ENCODE measurements at places on chromosomes 7 and 10.
A peak's percentile ranks its signal among the peaks of the same experiment; 100 is the strongest.

DNA sequence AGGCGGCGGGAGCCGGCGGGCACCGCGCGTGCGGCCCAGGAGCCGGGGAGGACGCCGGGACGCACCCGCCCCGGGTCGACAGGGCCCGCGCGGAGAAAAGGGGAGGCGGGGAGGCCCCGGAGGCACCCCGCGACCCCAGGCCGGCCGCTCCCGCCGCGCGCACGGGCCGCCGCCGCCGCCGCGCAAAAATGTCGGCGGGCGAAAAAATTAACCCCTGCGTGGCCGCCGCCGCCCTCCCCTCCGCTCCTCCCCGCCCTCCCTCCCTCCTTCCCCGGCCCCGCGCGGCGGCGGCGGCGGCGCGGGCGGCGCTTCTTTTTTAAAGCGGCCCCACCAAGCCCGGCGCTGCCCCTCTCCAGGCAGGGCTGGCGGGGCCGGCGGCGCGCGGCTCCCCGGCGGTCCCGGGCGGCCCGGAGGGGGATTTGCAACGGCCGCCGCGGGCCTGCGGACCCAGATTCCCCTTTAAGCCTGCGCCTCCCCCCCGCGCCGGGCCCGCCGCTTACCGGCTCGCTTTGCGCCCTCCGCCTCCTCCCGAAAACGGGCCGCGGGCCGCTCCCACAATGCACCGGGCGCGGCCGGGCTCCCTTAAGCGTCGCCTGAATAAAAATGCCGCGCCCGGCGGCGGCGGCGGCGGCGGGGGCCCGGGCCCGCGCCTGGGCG lies 465 bp downstream of the SEPHS1 start:
- DNase-seq = peak; percentile 86

GRCh38 chr10:8112230-8112905 lies 57.9 kb downstream of the GATA3 start:
- DNase-seq = no peak

- peak; percentile 25 for DNase-seq
These were observed 918 bp downstream of the NET1 start for GRCh38 chr10:5413012-5413938.

- no peak for DNase-seq
These were observed 425.9 kb downstream of the LRMDA start for GRCh38 chr10:75857269-75857846.

DNA sequence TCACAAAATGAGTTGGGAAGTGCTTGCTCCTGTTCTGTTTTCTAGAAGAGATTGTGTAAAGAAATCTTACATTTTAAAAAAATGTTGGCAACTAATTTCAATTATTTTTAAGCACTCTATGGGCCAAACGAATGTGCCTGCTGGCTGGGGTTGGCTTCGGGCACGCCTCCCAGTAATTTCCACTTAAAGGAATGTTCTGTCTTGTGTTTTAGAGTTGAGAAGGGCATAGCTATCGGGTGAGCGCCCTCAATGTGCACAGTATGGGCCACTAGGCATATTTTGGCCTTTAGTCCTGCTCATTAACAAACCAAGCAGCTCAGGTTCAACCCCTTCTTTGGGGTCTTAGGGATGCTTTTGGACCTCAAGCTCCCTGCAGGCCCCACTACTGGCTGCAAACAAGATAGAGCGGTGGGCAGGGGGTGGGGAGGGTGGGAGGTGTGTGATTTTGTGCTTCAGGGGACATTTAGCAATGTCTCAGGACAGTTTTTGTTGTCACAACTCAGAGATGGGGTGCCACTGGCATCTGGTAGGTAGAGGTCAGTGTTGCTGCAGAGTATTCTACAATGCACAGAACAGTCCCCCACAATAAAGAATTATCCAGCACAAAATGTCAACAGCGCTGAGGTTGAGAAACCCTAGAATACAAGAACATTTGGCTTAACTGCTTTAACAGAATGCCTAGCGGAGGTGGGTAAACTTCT lies 40.7 kb downstream of the TACC2 start:
- DNase-seq = no peak

- no peak for DNase-seq
These were observed 34.5 kb downstream of the LHPP start for GRCh38 chr10:124496150-124496549.

- DNase-seq = no peak
These were observed 11.4 kb upstream of the PRF1 start for GRCh38 chr10:70613941-70614340.

GRCh38 chr10:102287538-102287937 lies 42.2 kb downstream of the GBF1 start:
- no peak for DNase-seq

GRCh38 chr7:270351-270983 lies 19.5 kb upstream of the FOXL3 start:
- no peak for DNase-seq

- DNase-seq = no peak
These were observed 22.5 kb upstream of the MYL7 start for GRCh38 chr7:44163591-44163990.

- DNase-seq = no peak
These were observed 396.8 kb downstream of the KCNMA1 start for GRCh38 chr10:77240706-77241349.

- DNase-seq = no peak
These were observed 189.0 kb downstream of the ANK3 start for GRCh38 chr10:60200682-60201053.

DNA sequence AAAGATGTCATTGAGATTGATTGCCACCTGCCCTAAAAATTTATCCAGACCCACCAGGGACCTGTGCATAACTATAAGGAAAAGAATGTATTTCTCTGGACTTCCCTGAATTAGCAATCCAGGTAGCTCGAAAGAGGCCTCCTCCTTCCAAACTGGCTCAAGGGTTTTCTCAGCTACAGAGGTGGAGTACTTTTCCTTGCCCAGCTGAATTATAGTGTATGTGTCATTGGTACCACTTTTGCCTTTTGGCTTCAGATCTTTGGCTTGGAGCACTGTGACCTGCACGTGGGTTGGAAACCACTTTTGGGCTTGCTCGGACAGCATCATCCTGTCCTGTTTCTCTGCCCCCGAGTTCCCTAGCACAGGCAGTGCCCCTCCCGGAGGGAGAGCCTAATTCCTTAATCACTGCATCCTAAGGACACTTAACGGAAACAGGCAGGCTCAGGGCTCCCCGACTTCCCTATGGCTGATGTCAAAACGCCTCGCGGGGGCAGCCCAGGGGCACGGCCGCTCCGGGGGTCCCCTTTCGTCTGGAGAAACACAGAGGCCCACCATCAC lies 825 bp downstream of the RAB11FIP2 start:
- DNase-seq = peak; percentile 35

- no peak for DNase-seq
These were observed 224.6 kb upstream of the FERD3L start for GRCh38 chr7:19369806-19370205.

DNA sequence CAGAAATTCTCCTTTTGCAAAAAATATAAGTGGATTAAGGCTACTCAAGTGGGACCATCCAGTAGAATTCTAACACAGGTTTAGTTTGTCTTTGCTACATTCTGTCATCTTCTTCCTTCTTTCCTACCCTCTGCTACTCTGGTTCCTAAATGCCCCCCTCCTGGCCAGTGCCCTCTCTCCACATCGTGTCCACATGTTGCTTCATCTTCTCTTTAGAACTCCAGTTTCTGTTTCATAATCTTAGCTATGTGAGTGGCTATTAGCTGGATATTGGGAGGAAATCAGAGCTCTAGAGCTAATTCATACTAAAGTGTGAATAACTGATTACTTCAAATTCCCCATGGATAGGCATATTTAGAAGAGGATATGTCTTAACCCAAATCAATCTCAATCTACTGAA lies 528.5 kb downstream of the LRMDA start:
- no peak for DNase-seq

GRCh38 chr7:36943591-36944435 lies 219.5 kb upstream of the AOAH start:
- no peak for DNase-seq

DNA sequence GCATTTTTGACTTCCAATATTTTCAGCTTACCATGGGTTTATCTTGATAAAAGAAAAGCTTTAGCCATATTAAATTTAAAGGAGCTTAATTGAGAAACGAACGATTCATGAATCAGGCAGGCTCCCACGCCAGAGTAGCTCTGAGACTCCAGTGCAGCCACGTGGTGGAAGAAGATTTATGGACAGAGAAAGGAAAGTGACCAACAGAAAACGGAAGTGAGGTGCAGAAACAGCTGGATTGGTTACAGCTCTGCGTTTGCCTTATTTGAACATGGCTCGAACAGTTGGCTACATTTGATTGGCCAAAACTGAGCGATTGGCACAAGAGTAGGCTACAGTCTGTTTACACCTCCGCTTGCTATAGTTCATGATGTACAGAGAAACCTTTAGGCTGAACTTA lies 395.4 kb downstream of the GATA3 start:
- no peak for DNase-seq

DNA sequence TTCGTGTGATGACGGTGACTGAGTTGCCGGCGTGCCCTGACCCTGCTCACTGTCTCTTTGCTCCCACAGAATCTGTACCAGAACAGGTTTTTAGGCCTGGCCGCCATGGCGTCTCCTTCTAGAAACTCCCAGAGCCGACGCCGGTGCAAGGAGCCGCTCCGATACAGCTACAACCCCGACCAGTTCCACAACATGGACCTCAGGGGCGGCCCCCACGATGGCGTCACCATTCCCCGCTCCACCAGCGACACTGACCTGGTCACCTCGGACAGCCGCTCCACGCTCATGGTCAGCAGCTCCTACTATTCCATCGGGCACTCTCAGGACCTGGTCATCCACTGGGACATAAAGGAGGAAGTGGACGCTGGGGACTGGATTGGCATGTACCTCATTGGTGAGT lies 199.2 kb downstream of the HECW1 start:
- DNase-seq = no peak

GRCh38 chr10:17961551-17962422 lies 10.1 kb downstream of the SLC39A12 start:
- no peak for DNase-seq

DNA sequence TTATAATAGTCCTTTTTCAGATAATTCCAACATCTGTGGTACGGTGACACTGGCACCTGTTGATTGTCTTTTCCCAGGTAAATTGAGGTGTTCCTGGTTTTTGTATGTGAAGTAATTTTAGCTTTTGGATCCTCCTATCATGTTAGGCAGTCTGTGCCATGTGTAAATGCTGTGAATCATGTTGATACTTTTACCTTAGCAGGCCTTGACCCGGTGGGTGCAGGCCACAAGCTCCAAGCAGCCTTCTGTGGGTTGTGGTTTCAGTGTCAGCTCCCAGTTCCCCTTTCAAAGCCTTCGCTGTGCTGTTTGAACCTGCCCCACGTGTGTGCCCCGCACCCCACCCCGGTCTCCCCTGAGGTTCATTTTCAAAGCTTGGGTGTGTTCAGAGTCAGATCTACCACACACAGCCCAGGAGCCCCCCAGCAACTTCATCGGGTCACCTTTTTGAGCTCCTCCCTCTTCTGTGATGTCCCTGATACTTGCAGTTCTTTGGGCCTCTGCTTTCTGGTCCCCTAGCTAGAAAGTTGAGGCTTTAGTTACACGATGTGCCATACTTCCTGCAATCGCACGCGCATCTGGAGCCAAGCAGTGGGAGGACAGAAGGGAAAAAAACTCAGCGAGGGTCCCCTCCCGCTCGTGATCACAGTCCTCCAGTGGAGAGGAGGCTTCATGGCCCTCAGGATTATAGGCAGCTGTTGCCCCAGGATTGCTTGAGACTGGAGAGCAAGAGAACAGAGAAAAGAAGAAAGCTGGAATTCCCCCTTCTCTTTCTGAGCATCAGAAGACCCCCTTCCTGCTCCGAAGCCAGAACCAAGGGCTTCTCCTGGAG lies 8.7 kb upstream of the BHLHA15 start:
- no peak for DNase-seq

DNA sequence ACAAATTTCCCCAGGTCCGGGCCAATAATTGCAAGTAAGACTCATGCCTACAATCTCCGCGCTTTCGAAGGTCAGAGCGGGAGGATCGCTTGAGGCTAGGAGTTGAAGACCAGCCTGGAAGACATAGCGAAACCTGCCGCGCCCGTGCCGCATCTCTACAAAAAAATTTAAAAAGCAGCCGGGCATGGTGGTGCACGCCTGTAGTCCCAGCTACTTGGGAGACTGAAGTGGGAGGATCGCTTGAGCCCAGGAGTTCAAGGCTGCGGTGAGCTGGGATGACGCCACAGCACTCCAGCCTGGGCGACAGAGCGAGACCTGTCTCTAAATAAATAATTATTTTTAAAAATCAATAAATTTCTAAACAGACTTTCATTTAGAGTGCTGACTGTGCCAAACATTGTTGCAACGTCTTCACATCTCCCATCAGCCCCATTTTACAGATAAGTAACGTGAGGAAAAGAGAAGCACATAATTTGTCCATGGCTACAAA lies 494 bp upstream of the CFAP43 start:
- no peak for DNase-seq

DNA sequence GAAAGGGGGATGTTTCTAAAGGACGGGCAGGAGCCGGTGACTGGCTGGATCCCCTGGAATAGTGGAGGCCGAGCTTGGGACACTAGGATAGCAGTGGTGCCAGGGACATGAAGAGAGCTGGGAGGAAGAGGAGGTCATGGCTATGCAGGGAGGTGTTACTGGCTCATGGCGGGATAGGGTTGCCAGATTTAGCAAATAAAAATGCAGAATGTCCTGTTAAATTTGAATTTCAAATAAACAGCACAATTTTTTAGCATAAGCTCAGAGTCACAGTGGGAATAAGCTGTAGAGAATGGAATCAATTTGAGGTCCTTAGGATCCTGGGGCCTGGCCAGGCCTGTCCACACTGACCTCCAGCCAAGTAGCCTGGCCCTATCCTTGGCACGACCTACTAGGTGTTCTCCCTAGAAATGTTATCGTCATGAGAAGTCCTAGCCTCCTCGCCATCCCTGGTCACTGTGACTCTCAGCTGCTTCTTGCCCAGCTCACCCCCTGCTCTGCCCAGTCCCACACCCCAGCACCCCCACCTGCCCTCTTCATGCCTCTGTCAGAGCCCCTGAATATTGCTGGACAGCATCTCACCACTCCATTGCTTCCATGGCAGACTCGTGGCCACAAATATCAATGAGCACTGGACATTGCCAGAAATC lies 7.6 kb upstream of the KCP start:
- no peak for DNase-seq

- no peak for DNase-seq
These were observed 238.7 kb downstream of the CCSER2 start for GRCh38 chr10:84567133-84567532.

- DNase-seq = no peak
These were observed 4.2 kb downstream of the NT5C2 start for GRCh38 chr10:103188853-103189252.

DNA sequence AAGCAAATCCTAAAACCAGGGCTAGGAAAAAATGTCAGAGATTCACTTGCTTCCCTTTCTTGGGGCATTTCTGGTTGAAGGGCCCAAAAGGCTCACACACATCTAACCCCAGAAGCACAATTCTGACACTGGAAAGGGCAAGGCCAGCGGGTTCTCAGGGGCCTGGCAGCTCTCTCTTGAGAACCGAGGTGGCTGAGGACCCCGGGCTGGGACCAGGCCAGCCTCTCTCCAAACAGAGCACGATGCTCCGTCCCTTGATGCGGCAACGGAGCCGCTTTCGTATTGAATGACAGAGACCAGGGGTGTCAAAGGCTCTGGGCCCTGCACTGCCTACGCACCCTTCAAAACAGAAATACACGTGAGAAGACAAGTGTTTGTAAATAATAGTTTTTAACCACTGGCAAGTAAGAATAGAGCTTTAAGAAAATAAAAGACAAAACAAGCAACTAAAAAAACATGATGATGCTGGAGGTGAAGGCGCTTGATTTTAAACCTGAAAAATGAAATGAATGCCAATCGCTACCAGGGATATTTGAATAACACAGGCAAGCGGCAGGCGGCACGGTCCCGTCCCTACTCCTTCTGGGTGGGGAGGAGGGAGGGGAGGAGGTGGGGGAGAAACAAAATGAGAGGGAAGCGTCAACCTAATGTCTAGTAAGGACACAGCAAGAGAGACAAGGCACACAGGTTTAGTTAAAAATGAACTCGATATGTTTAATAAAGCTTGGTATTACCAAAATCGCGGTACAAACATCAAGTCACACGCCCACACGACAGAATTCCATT lies 68.0 kb downstream of the SLC29A4 start:
- no peak for DNase-seq
